ENCODE measurements at places on chromosomes 11 and 22.
A peak's percentile ranks its signal among the peaks of the same experiment; 100 is the strongest.

DNA sequence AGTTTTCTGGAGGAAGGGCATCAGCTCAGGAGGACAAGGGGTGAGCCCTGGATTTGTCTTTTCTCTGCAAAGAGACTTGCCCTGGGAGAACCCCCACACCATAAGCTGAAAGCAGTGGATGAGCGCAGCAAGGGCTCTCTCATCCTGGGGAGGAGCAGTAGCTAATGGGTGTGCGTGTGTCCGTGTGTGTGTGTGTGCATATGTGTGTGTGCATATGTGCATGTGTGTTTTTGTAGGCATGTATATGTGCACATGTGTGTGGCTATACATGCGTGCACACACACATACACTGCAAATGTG lies 45.3 kb downstream of the SMIM38 start:
- ATAC-seq, result no peak

DNA sequence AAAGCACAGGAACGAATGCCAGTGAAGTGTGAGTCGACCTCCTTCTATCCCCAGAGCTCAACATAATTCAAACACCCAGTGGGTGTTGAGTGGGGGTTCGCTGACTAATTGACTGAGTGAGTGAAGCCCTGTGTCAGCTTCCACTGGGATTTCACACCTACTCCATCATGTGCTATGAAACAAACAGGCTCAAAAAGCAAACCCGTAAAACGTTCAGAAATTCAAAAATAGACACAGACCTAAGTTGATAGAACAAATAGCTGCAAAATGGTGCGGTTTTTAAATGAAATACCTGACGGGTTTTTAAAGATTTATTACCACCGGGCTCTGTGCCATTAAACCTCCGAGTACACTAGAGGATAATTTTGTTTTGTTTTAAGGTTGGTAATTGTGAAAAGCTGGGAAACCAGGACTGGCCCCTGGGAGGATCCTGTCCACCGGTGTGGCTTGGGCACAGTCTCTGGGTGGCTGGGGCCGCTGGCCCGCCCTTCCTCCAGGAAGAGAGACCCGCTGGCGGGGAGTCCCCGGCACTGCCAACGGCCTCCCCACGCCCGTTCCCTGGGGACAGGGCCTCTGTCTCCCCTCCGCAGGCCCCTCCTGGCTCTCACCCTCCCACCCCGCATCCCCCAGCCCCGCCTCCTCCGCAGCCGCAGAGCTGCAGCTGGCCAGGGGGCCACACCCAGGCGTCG lies 13.6 kb downstream of the KCNJ5 start:
- peak; percentile 51 for ATAC-seq

- no peak for ATAC-seq
Measured at GRCh38 chr11:48024635-48025071, 44.3 kb downstream of the PTPRJ start.

GRCh38 chr11:57763568-57763967 lies 2.0 kb downstream of the CTNND1 start:
- peak; percentile 70 for ATAC-seq

DNA sequence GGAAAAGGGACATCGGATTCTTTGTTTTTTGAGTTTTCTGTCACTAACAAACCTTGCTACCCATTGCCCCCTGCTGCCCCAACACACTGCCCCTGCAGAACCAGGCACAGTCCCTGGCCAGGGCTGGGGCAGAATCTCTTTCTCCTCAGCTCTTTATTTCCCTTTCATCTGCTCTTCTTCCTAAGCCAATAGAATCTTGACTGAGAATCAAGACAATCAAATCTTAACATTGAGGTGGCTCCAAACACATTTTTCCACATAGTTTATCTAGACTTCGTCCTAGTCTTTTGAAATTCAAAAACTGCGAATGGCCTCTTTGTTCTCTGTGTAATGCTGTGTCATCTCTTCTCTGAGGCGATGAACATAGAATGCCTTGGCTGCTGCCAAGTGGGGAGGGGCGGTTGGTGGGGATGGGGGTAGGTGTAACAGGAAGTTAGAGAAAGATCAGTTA lies 16.1 kb upstream of the NTM start:
- ATAC-seq, result no peak

- ATAC-seq, result no peak
Measured at GRCh38 chr11:128854841-128855240, 12.3 kb downstream of the KCNJ1 start.

DNA sequence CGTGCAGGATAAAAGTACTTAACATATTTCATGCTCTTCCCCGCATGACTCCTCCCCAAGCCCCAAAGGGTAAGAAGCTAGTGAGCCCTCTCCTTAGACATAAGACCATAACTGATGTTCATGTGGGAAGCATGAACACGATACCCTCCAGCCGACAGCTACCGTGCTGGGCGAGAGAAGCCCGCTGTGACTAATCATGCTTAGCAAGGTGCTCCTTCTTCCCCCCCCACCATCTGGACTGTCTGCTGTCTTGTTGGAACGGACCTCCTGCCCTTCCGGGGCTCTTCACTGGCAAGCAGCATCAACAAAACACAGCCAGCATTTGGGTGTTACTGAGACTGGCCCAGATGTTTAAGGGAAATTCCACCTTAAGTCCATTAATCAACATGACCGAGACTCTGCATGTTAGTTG lies 200.6 kb downstream of the DBX1 start:
- ATAC-seq, result no peak

- ATAC-seq, result no peak
Measured at GRCh38 chr11:90700789-90701439, 478.1 kb upstream of the CHORDC1 start.

GRCh38 chr11:63623513-63624140 lies 9.4 kb upstream of the PLAAT3 start:
- peak; percentile 51 for ATAC-seq

DNA sequence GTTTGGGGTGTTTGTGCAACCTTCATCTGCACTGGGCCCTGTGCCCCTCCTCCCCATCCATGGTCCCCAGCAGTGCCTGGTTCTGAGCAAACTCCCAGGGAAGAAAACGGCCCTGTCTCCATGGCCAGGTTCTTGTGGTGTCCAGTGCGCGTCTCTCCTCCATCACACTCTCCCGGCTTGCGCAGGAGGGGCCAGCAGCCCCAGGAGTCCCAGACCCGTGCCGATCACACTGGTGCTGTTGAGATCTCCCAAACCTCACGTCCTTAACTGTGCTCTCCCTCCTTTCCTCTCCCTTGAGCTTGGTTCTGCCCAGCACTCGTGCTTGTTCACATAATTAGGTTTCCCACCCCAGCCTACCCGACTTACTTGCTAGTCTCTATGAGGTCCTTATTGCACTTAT lies 10.9 kb upstream of the GRK2 start:
- no peak for ATAC-seq

DNA sequence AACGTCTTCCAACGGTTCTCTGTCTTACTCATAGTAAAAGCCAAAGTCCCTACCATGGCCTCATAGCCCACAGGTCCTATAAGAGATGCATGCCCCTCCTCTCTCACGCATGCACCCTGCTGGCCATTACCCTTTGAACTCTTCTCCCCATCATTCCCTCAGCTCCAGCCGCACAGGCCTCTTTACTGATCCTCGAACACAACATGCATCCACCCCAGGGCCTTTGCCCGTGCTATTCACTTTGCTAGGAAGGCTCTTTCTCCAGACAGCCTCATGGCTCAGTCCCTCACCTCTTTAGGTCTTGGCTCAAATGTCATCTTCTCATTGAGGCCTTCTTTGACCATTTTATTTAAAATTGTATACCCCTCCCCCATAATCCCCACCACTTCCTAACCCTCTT lies 7.5 kb downstream of the AP1B1 start:
- ATAC-seq, result no peak

DNA sequence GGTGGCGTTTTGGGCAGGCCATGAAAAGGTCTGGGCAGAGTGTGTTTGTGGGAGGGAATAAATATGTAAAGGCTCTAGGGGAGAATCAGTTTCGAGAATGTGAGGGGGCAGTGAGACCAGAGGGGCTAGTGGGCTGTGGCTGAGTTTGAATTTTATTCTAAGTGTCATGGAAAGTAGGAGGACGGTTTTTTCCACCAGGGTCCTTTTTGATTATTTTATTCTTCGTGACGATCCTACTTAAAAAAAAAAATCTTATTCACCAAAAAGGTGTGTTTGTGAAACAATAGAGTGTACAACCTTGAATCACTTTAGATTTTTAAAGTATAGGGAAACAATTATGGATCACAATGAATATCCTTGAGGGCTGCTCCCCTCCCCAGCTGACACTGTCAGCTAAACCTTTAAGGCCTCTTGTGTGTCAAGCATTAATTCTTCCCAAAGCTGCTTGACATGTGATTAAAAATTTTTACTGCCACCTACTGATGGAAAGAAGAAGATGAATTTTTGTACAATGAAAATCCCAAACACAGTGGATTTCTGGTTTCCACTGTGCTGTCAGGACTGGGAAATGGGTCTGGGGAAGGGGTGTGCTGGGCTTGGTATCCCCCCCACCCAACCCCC lies 107.5 kb upstream of the OR4B1 start:
- peak; percentile 76 for ATAC-seq

DNA sequence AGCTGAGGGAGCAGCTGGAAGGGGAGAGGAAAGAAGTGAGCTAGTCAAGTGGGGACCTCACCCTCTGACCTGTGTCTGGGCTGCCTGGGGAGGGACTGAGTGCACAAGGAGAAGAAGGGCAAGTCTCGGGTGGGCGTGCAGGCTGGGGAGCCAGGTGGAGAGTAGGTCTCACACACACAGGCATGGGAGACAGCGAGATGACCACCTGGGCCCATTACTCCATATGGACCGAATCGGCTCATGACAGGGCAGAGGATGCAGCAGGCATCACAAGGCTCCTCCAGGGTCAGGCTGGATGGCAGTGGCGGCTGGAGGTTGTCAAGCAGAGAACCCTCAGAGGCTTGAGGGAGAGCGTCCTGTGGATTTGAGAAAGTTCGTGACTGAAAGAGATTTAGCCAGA lies 63.5 kb downstream of the CEP164 start:
- no peak for ATAC-seq

DNA sequence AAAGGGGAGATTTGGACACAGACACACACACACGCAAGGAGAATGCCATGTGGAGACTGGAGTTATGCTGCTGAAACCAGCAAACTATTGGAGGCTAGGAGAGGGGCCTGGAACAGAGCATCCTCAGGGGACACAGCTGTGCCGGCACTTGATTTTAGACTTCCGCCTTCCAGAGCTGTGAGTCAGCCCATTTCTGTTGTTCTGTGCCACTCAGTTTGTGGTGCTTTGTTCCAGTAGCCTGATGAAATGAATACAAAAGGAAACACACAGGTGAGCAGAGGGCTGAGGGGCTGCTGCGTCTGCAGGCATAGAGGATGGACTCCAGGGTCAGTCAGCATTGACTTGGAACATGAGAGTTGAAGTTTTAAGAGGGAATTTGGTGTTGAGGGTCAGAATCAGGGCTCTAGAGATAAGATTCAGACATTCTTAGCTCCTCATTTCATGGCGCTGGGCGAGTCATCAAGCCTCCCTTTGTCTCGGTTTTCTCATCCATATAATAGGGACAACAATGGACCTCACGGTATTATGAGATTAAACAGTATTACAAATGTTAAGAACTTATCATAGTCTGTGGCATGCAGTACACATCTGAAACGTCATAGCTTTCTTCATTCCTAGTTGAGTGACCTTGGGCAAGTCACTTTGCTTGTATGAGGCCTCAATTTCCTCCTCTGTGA lies 191.0 kb downstream of the MIAT start:
- no peak for ATAC-seq

- no peak for ATAC-seq
Measured at GRCh38 chr11:131457163-131457562, 86.7 kb downstream of the NTM start.

- ATAC-seq, result no peak
Measured at GRCh38 chr11:16380941-16381568, 24.7 kb upstream of the SOX6 start.

DNA sequence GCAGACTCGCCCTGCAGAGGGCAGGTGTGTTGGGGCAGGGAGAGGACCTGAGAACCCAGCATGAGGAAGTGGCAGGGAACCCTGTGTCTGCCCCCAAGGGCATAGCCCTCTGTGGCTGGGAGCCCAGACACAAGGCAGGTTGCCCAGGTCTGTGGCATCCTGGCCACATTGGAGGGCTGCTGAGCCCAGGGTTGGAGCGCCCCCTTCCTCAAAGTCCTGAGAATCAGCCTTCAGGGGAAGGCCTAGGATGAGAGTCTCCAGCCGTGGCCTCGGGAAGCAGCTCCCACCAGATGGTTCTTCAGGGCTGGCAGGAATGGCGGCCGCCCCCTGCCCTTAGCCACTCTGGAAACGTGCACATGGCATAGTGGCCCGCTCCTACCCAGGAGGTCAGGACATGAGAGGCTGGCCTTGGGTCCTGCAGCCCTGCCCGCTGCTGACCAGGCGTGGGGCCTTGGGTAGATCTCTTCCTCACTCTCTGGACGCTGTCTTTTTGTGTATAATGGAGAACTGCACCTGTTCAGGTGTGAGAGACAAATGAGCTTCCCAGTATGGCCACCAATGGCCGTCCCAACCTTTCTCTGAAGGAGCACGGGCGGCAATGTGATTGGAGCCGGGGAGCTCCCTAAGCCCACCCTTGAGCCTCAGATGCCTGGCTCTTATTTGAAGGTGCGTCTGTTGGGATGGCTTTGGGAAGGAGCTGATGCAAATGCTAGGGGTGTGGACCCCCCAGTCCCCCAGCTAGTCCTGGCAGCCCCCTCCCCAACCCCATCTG lies 4.6 kb upstream of the CDC42BPG start:
- no peak for ATAC-seq

DNA sequence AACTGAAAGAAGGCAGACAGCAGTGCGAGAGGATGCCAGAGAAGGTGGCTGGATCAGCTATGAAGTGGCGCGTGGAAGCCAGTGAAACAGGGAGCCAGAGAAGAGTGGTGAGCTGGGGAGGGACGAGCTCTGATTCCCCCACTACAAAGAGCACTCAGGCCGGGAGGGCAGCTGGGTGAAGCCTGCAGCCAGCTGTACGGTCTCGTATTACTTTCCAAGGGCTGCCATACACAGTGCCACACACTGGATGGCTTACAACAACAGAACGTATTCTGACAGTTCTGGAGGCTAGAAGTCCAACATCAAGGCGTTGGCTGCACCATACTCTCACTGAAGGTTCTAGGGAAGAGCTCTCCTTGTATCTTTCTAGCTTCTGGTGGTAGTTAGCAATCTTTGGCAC lies 47.1 kb upstream of the WNT11 start:
- ATAC-seq, result peak; percentile 28

DNA sequence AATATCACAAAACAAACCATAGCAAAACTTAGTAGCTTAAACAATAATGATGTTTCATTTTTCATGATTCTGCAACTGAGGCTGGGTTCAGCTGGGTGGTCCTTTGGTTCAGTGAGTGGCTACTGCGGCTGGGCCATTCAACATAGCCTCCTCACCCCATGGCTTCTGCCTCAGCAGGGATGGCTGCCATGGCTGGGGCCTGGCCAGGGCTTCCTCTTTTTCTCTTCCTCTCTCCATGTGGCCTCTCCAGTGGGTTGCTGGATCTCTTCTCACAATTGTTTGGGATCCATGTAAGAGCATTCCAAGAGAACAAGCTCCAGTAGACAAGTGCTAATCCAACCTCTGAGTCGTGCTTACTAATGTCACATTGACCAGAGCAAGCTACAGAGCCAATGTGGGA lies 248.6 kb upstream of the PLET1 start:
- no peak for ATAC-seq

GRCh38 chr11:120224972-120225909 lies 14.4 kb downstream of the OAF start:
- ATAC-seq, result no peak

Data from SK-N-SH treated with all-trans-retinoic acid at 6 μM for 48 hours (cell line).